ENCODE measurements at places on chromosomes 1 and 21.

GRCh38 chr1:117599286-117600221 is 6.3 kb upstream of the TENT5C start:
- no peak for DNase-seq

DNA sequence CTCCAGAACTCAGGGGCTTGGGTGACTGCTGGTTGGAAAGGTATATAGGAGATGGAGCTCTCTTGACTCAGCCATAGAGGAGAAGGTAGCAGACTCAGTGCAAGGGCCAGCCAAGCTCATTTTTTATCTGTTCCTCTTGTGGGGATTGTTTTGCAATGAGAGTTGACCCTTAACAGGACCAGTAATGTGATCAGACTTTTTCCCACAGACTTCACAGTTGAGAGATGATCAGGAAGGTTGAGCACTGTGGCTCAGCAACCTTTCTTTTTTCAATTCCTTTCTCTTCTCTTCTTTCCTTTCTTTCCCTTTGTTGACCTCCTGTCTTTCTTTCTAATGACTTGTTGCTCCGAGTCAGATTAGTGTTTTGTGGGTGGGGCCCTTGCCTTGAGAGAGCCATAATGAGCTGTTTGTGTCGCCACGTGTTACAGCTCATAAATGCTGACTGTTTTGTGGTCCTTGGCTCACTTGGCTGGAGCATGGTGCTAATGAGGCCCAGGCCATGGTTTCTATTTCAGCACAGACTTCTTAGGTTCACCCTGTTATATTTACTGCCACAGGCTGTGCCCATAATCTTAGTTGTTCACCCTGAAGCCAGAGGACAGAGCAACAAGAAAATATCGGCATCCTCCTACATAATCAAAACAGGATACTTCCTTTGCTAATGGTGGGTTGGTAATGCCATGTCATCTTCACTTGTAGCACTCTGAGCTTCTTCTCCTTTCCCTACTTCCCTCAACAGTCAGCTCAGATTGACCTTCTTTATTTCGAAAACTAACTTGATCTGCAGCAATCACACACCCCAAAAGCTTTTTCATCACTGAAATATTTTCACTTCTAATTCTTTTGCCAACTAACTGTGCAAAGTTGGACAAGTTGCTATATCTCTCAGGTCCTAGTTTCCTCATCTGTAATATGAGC is 13.9 kb downstream of the ADAM30 start:
- no peak for DNase-seq

DNA sequence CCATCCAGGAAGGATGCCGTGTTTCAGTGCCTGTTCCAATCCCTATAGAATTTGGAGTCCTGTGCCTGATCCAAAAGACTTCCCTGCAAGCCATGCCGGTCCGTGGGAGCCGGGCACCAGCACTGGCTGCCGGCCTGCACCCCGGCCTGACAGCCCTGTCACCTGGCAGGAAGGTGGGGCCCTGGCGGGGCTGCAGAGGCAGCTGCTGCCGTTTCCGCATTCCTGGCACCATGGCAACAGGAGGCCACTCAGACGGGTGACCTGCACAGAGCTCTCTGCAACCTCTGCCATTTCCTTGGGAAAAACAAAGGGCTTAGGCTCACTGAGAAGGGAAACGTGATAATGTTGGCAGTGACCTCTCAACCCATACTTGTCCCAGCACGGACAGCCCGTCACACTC is 63.2 kb upstream of the TMEM51 start:
- DNase-seq = no peak

DNA sequence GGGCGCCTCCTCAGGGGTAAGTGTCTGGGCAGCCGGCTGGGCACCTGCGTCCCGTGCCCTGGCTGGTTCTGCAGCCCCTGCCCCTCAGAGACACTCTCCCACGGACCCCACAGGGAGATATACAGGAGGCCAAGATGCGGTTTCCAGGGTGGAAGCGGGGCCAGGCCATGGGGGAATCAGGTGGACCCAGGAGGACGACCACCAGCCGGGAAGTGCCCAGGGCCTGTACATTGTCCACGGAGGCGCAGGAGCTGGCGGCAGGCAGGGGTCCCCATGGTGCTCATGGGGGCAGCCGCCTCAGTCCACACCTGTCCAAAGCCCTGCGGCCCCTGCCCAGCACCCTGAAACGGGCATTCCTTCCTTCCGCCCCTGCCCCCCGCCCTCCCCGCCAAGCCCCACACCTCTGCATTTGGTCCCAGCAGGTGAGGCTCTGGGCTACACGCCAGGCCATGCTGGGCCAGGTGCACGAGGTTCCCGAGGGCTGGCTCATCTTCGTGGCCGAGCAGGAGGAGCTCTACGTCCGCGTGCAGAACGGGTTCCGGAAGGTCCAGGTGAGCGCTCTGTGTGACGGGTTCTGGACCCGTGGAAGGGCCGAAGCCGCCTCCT is 36.7 kb downstream of the SLC19A1 start:
- no peak for DNase-seq

- DNase-seq = no peak
Observed at GRCh38 chr21:41953831-41954653, at the start of gene C2CD2. Gene C2CD2, minus strand, starts transcription at chr21:41954018. Its CDS starts 370 bp downstream, at chr21:41953648.

GRCh38 chr1:21818656-21819055 is 6.6 kb downstream of the LDLRAD2 start:
- no peak for DNase-seq

GRCh38 chr1:30919025-30919881 is 10.7 kb upstream of the SDC3 start:
- no peak for DNase-seq

GRCh38 chr1:90074970-90075391 is 80.1 kb downstream of the ZNF326 start:
- DNase-seq = no peak

- no peak for DNase-seq
Observed at GRCh38 chr1:163203561-163203960, 845 bp upstream of the RGS5 start.

- no peak for DNase-seq
Observed at GRCh38 chr1:159977364-159978106, 23.5 kb upstream of the SLAMF9 start.

DNA sequence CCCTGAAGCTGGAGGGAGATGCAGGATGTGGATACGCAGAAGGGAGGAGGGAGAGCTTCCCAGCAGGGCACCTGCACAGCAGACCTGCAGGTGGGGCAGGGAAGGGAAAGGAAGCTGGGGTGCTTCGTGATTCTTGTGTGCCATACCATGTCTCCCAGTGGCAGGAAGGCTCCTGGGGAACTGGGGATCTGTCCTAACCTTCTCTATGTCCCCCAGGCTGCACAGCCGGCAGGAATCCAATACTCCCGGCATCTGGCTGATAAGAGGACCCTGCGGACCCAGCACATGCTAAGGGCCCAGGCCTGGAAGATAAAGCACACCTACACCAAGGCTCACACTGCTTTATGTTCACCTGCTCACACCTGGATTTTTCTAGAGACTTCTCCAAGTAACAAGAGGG is 79.4 kb downstream of the ITPKB start:
- DNase-seq = no peak

DNA sequence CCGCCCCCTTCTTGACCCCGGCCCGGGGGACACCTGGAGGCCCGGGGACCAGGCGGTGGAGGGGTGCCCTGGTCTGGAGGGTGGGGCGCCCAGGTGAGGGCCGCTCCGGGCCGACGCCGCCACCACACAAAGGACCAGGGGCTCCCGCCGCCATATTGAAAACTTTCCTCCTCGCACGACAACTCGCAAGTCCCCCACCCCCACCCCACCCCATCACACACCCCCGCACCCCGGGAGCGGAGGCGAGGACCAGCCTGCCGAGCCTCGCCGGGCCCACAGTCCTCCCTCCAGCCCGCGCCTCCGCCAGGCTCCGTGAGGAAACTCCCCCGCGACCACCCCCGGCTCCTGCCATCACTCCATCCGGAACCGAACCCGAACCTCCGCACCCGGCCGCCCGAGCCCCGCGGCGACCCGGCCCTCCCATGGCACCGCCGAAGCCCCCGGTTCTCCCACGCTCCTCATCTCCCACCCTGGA is 733 bp downstream of the KDM5B start:
- no peak for DNase-seq

DNA sequence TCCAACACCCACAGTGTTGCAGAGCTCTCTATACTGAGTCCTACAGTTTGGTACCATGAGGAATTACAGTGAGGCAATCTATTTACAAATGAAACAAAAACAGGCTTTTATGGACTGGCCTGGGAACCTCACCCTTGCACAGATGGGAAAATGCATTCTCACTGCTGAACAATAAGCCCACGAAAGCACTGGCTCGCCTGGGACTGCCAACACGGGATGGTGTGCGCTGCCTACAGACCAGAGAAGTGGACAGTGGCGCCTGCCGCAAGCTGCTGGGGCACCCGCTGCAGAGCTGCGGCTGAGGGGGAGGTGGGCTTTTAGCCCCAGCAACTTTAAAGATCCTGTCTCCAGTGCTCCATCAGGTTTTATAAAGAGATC is 28.5 kb upstream of the ABCG1 start:
- DNase-seq = no peak

DNA sequence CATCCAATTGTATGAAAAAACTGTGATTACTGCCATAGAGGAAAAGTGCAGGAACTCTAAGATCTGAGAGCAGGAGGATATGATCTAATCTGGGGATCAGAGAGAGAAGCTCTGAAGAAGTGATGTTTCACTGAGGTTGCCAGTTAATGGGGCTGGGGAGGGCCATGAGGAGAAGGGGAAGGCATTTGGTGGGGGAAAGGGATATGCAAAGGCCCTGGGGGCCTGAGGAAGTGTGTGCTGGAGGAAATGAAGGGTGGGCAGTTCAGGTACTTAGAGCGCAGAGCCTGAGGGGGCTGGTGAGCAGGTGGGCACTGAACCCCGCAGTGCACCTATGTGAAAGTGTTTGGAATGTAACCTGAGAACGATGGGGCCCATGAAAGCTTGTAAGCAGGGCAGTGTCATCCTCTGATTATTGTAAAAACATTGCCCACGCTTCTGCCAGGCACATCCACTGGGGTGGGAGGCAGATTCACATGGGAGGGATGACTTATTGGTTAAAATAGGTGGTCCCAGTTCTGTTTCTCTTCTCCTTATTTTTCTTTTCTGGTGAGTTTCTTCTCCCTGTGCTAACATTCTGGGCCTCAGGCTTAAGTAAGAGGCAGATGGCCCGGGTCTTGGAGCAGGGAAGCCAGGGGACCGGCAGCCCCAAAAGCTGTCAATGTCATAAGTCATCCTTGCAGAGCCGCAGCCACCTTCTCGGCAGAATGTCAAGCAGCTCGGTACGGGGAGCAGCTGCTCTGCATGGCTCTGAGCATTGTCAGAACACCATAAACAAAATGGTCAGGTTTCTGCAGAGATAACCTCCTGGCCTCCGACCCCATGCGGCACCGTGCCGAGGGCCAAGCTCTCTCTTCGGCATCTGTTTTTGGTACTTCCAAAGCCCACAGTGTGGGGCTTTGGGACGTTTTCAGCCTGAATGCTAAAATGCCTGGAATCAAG is 492.0 kb upstream of the VAMP3 start:
- DNase-seq = no peak

DNA sequence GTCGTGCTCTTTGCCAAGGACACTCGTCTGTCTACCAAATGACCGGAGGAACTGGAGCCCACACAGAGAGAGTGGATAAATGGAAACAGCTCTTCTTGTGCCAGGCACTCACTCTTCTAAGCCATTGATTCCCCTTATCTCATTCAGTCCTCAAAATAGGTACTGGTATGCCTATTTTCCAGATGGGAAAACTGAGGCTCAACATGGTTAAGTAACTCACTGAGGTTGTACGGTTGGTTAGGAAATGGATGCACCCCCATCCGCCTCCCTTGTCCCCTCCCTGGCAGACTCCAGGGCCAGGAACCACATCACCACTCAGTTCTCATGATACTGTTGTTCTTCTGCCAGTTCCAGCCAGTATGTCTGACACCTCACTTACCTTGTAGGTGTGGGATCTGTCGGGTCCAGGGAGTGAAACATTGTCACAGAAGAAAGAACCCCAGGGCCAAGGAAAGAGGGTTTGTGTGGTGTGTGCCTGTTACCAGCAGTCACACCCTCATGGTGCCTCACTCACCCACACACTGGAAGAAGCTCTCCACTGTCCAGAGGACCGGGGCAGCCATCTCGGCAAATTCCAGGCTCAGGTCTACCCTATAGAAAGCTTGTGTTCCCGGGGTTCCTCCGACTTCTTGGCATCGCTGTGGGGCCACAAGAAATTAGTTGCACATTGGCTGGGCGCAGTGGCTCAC is 58.8 kb upstream of the TARDBP start:
- no peak for DNase-seq

DNA sequence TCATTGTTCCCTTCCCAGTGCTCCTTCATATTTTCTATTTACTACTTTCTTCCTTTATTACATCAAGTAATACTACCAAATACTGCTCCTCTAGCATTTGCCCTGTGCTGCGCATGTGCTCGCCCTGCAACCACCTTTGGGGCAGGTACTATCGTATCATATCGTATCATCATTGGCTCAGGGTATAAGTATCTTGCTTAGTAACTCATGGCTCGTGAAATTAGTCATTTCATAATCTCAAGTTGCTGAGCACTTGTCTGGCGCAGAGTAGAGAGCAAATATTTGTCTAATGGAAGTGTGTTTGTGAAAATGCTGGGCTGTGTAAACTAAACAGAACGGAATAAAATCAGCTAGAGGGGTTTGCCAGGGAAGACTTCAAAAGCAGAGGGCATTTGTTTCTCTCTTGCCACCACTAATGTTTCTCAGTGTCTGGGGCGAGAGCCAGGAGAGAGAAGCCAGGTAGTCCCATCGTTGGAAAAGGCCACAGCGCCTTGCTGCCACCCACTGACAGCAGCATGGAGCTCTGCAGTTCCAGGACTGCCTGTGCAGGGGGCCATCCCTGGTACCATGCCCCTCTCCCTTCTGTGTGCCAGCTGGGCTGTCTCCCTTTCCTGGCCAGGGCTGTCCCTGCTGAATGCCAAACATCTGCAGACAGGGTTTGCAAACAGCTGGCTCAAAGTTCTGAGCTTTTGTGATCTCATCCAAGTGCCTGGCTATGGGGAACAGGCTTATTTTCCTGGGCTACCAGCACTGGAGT is 20.0 kb upstream of the CPT2 start:
- DNase-seq = no peak

DNA sequence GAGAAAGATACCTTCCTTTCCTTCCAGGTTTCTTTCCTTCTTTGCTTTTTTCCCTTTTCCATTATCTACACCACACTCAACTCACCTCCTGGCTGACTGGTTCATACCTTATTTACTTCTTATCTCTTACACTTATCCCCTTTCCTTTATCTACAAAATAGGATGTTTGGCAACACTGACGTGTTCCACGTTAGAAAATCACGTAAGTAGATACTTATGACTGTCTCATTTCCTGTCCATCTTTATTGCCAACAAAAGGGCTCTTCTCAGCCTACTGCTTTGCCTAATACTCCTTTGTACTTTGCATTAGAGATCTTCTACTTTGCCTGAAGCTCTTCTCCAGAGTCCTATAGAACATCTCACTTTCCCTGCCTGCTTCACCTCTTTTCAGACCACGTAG is 25.1 kb downstream of the SYNJ1 start:
- no peak for DNase-seq

DNA sequence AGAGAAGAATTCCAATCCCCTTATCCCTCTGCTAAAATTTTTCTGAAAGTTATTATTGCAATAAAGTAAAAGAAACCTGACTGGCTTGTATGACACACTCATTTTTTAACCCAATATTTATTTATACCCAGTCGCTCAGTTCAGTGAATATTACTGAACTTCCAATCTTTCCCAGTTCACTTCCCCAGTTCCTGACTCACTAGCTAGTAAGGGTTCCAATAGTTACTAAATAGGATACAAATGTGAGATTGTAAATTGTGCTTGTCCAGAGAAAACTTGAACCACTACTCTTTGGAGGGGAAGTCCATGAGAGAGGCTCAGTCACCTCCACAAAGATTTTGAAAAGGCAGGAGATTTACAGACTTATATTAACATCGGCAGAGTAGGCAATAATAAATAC is 31.4 kb downstream of the PRDX6 start:
- DNase-seq = no peak

- no peak for DNase-seq
Observed at GRCh38 chr1:79604490-79605198, 598.1 kb upstream of the ADGRL4 start.

- no peak for DNase-seq
Observed at GRCh38 chr1:85461216-85461918, 3.6 kb downstream of the DDAH1 start.
